ENCODE measurements at places on chromosomes 2 and 18.
A peak's percentile ranks its signal among the peaks of the same experiment; 100 is the strongest.

GRCh38 chr2:173568054-173568453, 213.4 kb downstream of the CDCA7 start:
- peak; percentile 39 for DNase-seq

DNA sequence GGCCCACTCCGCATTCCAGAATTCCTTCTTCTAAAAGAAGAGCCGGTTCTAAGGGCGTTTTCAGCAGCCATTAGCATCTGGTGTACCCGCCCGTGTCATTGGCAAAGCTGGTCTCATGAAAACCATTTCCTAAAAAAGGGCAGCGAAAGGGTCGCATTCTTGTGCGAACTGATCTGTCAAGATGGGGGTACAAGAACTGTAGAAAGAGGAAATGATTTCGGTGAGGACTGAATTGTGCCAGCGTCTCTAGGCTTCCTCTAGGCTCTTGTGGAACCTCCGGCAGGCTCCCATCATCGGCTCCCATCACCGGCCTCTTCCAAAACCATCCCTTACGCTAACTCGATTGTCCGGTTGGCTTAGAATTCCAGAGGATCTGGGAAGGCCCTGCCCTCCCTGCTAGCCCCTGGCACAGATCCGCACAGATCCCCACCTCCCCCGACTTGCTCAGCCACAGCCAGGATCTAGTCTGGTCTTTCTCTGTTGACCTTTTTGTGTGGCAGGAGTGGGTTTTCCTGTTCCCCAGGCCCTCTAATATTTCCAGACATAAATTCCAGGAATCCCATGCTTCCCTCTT, 1.3 kb downstream of the RAB31 start:
- peak; percentile 34 for DNase-seq

GRCh38 chr18:67608615-67609273, 92.2 kb upstream of the DSEL start:
- DNase-seq = peak; percentile 53

GRCh38 chr2:145815933-145816332, 1296.0 kb upstream of the ZEB2 start:
- peak; percentile 9 for DNase-seq

GRCh38 chr2:146246002-146246735, 1598.7 kb upstream of the ACVR2A start:
- DNase-seq = peak; percentile 59

DNA sequence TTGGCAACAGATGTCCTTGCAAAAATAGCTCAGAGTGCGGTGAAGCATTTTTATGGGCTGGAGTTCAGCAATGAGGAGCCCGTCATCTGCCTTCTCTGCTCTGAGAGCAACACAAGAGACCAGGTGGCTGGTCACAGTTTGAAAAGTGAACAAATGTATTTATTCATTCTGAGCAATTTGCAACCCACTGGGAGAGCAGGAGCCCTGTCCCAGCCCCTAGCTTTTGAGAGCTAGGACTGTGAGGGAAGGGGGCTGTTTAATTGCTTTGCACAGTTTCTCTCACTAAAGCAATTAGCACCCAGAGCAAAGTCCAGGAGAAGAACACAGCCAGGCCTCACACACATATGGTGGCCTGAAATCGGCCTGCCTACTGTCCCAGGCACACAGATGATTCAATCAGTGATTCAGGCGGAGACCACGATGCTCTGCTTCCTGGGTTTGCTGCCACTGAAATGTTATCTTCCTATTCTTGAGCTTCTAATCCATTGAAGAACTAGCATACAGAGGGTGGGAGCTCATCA, 646.1 kb upstream of the ACVR2A start:
- no peak for DNase-seq

GRCh38 chr2:234496835-234497593, at the start of gene ARL4C:
Gene ARL4C (minus strand): TSS chr2:234497081. CDS start chr2:234496586, 495 bp downstream.
- peak; percentile 68 for DNase-seq

DNA sequence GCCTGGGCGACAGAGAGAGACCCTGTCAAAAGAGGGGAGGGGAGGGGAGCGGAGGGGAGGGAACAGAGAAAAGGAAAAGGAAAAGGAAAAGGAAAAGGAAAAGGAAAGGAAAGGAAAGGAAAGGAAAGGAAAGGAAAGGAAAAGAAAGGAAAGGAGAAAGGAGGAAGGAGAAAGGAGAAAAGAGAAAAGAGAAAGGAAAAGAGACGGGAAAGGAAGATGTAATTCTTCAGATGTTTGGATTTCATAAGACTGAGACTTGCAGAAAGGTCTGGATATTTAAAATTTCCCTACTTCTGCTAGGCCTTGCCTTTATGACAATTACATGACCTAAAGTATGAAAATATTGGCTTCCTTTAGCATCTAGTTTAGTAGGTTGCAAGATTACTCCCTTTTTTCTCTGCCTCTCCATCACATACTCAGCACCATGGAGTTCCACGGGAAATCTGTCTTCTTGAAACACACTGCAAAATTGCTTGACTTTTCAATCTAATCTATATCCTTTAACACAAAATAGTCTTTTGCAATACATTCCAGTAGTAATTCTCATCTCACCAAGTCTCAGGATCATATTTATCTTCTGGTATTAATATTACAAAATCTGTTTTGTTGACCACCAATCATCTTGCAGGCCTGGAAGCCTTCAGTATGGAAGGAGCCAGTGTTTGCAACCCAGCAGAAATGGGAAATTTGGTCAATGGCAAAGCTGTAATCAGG, 383.5 kb downstream of the ZEB2 start:
- no peak for DNase-seq

GRCh38 chr2:233185963-233186362, 65.5 kb upstream of the ATG16L1 start:
- no peak for DNase-seq

DNA sequence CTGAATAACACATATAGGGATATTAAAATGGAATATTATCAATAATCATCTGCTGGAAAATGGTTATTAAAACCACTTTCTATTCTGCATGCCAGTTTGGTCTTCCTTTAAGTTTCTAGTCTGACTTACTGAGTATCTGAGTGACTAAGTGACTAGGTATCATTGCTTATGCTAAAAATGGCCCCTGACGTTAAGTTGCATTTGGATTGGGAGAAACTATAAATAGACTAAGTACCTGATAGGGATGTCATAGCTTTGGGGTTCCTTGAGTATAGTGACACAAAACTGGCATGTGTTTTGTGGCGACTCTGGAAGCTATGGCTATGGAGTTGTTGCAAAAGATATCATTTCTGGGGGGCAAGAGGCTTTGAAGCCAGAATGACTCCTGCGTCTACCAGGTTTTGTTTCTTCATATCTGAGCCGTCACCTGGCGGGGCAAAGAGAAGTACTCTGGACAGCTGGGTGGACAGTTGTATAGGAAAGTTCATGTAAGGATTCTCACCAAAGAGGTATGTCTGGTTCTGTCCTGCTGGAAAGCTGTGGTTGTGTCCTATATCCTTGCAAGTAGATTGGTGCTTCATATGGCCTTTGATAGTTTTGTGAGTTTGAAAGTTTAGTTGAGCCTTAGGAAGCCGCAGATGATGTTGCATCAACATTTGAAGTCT, 17.9 kb downstream of the ITGAV start:
- DNase-seq = no peak

DNA sequence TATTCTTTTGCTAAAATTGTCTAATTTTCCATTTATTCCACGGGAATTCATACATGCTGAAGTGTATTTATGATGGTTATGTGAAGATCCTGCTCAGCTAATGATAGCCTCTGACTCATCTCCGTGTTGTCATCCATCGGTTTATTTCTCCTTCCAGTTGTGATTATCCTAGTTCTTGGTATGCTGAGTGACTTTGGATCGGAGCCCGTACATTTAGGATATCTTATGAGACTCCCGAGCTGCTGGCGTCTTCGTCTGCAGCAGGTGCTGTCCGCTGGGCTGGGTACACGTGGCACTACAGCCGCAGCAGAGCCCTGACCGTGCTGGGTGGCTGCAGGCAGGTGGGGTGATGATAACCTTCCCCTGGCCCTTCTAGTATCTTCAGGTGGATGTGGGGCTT, 40.1 kb upstream of the GALR1 start:
- DNase-seq = peak; percentile 80

GRCh38 chr2:128608921-128609880, 290.5 kb upstream of the HS6ST1 start:
- no peak for DNase-seq

DNA sequence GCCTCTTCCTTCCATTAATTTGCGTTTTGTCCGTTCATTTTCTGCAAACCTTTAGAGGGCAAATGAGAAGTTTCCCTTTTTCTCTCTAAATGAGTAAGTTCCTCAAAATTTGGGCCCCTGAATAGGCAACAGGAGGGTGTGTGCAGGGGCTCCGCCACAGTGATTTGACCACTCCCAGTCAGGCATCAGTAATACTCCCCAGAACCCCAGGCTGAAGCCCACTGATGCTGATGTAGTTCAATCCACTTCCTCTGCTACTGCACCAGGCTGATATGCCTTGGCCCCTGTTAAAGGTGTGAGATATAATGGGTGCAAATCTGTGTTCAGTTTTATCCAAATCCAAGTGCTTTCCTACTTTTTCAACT, 1150.0 kb downstream of the RPIA start:
- no peak for DNase-seq

DNA sequence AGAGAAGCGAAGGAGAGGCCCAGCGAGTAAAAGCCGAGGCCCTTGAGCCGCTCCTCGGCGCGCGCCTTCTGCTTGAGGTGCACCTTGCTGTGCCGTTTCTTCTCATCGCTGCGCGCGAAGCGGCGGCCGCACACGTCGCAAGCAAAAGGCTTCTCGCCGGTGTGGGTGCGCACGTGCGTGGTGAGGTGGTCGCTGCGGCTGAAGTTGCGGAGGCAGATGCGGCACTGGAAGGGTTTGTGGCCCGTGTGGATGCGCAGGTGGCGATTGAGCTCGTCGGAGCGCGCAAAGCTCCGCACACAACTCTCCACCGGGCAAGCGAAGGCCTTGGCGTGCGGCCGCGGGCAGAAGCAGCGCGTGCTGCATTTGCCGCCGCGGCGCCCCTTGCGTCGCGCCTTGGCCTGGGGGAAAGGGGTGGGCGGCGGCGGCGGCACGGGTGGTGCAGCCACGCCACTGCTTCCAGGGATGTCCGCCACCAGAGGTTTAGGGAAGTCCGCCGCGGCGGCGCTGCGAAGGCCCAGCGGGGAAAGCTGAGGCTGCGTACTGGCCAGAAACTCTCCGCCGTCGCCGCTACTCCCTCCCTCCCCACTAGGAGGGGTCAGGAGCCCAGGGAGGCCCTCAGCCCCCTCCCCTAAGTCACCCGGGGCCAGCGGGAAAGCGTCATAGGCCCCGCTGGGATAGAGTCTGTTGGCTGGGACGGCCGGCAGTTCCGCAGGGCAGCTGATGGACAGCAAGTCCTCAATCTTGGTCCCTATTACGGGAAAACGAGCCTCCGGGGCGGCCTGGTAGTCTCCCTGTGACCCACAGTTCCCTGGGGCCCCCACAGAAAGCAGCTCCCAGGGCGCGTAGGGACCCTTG, 1.7 kb downstream of the EGR4 start:
- DNase-seq = no peak

- DNase-seq = peak; percentile 80
Measured at GRCh38 chr2:225668606-225669266, 269.2 kb downstream of the NYAP2 start.

DNA sequence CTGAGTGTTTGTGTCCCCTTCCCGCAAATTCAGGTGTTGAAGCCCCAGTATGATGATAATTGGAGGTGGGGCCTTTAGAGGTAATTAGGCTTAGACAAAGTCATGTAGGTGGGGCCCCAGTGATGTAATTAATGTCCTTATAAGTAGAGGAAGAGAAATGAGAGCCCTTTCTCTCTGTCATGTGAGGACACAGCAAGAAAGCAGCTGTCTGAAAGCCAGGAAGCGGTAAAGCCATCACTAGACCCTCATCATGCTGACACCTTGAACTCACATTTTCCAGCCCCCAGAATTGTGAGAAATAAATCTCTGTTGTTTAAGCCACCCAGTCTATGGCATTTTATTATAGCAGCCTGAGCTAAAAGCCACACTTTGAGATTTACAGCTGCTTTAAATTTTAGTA, 1580.0 kb downstream of the LRP1B start:
- DNase-seq = no peak

DNA sequence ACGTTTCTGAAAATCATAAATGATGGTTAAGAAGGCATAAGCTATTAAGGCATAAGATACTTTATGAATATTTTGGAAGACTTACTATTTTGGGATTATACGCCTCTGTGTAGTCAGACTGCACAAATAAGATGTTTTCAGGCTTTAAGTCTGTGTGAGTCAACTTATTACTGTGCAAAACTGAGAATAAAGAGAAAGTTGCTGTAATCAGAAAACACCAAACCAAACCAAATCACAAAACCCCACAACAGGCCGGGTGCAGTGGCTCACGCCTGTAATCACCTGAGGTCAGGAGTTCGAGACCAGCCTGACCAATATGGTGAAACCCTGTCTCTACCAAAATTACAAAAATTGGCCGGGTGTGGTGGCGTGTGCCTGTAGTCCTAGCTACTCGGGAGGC, 7.7 kb downstream of the CLK1 start:
- no peak for DNase-seq

DNA sequence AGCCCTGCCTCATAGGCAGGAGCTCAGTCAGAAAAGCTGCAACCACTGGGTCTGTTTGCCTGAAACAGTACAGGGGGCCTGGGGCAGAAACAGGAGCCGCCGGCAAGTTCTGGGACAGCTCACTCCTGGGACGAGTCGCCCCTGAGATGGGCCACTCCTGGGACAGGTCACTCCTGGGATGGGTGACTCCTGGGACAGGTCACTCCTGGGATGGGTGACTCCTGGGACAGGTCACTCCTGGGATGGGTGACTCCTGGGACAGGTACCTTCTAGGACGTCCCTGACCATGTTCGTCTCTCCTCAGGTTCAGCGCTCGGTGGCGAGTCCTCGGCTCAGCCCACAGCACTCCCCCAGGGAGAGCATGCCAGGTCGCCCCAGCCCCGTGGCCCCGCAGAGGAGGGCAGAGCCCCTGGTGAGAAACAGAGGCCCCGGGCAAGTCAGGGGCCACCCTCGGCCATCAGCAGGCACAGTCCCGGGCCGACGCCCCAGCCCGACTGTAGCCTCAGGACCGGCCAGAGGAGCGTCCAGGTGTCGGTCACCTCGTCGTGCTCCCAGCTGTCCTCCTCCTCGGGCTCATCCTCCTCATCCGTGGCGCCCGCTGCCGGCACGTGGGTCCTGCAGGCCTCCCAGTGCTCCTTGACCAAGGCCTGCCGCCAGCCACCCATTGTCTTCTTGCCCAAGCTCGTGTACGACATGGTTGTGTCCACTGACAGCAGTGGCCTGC, 51.8 kb downstream of the NTSR2 start:
- no peak for DNase-seq

DNA sequence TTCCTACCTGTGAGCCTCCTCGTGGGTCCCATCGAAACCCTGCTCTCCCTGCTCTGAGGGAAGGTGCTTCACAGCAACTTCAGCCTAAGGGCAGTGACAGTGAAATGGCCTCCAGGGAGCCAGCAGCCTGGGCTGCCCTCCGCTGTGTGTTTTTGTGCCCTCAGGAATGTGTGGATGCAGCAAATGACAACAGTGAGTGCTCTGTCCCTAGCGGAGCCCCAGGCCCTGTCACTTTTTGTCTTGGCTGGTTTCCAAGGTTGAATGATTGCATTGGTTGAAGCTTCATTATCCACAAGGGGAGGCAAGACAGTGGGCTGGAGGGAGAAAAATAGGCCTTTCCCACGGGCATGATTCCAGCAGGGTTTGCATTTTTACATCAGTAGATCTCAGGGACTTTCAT, 42.9 kb downstream of the STON1 start:
- DNase-seq = no peak

GRCh38 chr18:41311571-41312547, 643.2 kb upstream of the PIK3C3 start:
- no peak for DNase-seq

Measured in ELR (cell line).